ENCODE measurements at places on chromosomes 6 and 20.

- DNase-seq: no peak
Observed at GRCh38 chr6:134397676-134398075, 79.8 kb upstream of the SGK1 start.

GRCh38 chr6:38477680-38478260, 162.0 kb downstream of the BTBD9 start:
- DNase-seq: no peak

- no peak for DNase-seq
Observed at GRCh38 chr20:22974354-22974753, 60.8 kb upstream of the SSTR4 start.

GRCh38 chr6:29710281-29710941, 12.8 kb upstream of the HLA-F start:
- DNase-seq: no peak

DNA sequence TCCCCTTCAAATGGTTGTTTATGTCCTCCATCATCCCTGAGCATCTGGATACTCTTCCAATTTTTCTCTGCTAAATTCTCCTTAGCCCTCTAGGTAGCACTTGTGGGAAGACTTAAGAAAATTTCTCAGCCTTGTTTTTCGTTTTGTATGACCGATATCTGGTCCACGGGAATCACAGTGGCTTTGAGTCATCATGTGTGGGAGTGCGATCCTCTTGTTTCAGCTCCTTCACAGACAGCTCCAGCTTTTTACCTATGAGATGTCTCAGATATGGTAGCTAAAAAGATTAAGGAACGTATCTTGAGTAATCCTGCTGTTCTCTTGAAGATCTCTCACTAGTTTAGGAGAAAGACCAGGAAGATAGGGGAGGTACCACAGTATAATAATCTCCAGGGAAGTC, 196.1 kb downstream of the GRM1 start:
- DNase-seq: no peak

- no peak for DNase-seq
Observed at GRCh38 chr6:150881911-150882481, 16.5 kb downstream of the MTHFD1L start.

GRCh38 chr20:15576411-15576810, 996.8 kb downstream of the KIF16B start:
- DNase-seq: no peak

GRCh38 chr6:34526241-34526972, 29.7 kb downstream of the SPDEF start:
- DNase-seq: no peak

GRCh38 chr6:166266336-166266735, 41.9 kb downstream of the PRR18 start:
- no peak for DNase-seq

- DNase-seq: no peak
Observed at GRCh38 chr6:165704045-165704748, 41.2 kb upstream of the PDE10A start.

- no peak for DNase-seq
Observed at GRCh38 chr6:132107896-132108295, 156.7 kb upstream of the CCN2 start.

DNA sequence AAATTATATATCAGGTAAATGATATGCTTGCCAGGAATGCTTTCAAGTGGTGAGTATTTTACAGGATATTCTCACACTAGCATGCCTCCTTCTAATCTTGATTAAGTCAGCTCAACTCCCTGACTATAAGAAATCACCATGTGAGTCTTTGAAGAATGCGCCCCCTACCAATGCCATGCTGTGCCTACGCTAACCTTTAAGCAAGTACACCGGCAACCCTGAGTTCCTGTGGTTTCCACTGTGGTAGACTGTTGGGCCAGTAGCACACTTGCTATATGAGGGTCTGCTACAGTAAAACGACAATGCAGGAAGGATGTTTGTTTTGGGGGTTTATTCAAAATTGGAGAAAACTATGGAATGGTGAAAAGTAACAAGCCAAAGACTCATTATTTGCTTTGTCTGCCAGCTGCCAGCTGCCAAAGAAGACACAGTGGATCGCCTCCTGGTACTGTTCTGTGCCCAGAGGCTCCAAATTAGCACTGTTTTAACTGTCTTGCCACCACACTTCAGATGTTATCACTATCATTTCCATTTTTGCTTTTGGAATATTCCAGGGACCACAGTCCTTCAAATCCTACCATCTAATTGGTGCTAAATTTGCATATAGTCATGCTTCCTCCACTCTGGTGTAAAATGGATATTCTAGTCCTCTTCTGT, 333.5 kb downstream of the RNGTT start:
- no peak for DNase-seq

- no peak for DNase-seq
Observed at GRCh38 chr6:114955363-114955762, 612.5 kb upstream of the HS3ST5 start.

DNA sequence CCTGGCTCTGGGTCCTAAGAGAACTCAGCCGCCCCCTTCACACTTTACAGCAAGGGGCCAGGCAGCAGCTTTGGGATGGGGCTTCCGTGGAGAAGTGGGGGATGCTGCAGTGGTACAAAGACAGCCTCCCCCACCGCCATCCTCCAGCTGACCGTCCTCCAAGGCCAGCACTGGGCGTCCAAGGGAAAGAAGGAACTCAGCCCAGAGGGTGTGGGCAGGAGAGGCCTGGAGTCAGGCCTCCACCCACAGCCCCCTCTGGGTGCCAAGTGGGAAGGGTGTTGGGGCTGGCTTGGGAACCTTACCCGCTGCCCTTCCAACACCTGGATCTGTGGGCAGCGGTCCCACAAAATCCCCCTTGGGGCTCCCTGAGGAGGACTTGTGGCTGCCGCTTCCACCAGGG, 13.1 kb downstream of the STMN3 start:
- no peak for DNase-seq

DNA sequence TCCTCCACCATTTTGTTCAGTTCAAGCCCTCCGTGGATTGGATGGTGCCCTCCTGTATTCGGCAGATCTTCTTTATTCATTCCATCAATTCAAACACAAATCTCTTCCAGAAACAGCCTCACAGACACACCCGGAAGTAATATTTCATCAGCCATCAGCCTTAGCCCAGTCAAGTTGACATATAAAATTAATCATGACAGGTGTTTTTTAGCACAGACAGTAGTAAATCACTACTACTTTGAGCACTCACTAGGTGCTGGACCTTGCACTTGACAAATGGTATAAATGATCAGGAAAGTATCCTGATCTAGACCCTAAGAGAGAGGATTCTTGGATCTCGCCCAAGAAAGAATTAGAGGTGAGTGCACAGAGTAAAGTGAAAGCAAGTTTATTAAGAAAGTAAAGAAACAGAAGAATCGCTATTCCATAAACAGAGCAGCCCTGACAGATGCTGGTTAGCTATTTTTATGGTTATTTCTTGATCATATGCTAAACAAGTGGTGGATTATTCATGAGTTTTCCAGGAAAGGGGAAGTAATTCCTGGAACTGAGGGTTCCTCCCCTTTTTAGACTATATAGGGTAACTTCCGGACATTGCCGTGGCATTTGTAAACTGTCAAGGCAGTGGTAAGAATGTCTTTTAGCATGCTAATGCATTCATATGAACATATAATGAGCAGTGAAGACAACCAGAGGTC, 194.6 kb upstream of the LAMP5 start:
- peak; percentile 45 for DNase-seq

DNA sequence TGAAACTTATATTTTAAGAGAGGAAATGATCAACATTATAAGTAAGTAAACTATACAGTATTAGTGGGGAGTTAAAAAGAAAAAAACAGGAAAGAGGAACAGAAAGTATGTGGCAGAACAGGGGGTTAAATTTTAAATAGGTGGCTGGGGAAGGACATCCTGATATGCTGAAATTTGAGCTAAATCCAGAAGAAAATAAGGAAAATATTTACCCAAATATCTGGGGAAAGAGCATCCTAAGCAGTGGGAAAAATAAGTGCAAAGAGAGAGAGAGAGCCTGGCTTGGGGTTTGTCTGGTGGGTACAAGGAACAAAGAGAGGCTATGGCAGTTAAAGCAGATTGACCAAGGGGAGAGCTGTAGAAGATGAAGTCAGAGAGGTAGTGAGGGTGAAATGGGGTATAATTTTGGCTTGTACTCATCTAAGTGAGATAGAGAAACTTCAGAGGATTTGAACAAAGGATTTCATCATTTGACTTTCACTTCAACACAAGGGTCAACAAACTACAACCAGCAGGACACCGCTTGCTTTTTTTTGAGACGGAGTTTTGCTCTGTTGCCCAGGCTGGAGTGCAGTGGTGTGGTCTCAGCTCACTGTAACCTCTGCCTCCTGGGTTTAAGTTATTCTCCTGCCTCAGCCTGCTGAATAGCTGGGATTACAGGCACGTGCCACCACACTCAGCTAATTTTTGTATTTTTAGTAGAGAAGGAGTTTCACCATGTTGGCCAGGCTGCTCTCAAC, 328.4 kb upstream of the CNR1 start:
- DNase-seq: no peak

DNA sequence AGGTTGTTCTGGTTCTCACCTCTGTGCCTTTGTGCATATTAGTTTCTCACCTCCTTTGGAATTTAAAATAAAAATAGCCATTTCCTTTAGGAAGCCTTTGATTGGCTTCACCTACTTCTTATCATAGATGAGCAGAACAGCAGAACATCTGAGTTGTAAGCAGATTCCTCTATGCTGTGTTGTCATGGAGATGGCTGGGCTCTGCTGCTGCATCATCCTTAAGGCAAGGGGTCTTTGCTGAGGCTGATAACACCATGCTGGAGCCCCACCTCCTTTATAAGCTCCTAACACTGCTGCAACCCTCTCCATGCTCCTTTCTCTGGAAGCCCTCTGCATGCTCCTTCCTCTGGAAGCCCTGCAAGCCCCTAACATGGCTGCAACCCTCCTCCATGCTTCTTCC, 276.5 kb upstream of the TCF21 start:
- no peak for DNase-seq

DNA sequence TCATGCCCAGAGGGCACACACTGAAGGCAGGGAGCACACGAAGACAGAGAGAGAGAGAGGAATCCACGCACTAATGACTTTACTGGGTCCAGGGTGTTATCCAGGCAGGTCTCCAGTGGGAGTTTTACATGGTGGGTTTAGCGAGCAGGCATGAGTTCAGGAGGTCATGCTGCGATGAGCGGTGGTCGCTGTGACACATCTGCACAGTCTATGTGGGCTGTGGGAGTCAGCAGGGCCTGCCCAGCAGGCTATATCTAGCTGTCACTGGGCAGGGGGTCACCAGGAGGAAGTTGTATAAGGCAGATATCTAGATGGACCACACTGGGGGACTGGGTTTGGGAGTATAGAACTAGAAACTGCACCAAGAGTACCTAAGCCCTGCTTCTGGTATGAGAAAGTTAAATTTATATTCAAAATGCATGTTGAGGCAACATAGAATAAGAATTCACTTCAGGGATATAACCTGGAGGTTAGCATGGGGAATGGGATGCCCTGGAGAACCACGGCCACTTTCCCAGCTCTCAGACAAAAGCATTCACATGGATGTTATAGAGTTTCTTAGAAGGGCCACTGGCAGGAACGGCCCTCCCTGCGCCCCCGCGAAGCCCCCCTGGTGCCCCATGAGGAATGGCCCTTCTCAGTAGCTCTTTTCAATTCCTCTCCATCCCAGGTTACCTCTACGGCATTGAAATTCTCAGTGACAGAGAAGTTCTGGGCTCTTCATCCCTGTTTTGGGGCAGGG, 113.9 kb downstream of the RNF144B start:
- DNase-seq: no peak

GRCh38 chr6:132719736-132720448, 6.0 kb upstream of the VNN1 start:
- DNase-seq: no peak

GRCh38 chr6:6930223-6930880, 177.4 kb upstream of the RREB1 start:
- no peak for DNase-seq

DNA sequence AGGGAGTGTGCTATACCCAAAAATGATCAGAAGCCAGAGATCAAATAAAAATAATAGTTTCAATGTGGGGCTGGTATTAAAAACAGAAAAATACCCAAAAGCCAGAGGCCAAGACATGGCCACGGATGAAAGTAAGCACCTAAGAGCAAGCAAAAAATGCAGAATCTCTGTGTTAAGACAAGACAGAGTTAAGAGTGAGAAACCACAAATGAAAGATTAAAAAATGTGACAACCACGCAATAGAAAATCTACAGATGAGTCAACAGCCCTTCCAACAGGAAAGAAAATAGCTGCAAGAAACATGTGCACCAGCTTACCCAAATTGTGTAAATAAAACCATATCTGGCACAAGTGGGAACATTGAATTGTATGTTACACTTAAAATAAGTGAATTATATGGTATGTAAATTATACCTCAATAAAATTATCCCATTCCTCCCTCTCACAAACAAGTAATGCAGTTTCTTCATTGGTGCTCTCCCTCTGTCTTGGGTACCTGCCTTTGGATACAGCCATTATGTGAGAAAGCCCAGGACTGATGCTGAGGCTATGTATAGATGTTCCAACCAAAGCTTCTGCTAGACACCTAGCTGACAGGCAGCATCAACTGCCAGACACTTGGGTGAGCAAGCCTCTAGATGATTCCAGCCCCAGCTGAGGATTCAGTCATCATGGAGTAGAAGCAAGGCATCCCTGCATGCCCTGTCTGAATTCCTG, 55.3 kb upstream of the UFL1 start:
- no peak for DNase-seq

- DNase-seq: no peak
Observed at GRCh38 chr20:37579106-37579505, 51.4 kb upstream of the BLCAP start.

DNA sequence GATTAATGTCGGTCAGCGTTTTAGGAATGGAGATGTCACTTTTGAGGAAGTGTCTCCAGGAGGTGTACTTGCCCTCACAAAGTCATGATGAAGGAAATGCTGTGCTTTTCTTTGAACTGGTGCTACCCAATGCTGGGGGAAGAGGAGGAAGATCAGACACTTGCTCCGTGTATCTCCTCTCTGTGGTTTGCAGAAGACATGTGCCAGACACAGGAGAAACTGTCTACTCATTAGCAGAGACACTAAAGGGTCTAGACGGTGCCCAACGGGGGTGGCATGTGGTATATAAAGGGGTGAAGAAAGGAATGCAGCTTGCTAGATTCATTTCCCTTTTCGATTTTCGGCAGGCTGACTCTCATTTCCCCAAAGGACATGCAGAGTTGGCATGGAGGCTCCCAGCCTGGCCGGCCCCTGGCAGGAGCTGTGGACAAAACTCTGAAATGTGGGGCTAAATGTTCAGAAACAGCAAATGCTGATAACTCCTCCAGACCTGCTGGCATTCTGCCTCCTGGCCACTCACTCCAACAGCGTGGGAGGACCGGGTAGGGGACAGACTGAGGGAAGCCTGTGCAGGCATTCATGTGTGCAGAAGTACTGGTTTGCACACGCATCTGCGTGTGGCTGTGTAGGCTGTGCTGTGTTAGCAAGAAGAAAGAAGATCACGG, 59.6 kb upstream of the QKI start:
- no peak for DNase-seq

- peak; percentile 26 for DNase-seq
Observed at GRCh38 chr20:8057871-8058270, 38.3 kb upstream of the TMX4 start.
